ENCODE measurements at places on chromosomes 3 and 15.
A peak's percentile ranks its signal among the peaks of the same experiment; 100 is the strongest.

DNA sequence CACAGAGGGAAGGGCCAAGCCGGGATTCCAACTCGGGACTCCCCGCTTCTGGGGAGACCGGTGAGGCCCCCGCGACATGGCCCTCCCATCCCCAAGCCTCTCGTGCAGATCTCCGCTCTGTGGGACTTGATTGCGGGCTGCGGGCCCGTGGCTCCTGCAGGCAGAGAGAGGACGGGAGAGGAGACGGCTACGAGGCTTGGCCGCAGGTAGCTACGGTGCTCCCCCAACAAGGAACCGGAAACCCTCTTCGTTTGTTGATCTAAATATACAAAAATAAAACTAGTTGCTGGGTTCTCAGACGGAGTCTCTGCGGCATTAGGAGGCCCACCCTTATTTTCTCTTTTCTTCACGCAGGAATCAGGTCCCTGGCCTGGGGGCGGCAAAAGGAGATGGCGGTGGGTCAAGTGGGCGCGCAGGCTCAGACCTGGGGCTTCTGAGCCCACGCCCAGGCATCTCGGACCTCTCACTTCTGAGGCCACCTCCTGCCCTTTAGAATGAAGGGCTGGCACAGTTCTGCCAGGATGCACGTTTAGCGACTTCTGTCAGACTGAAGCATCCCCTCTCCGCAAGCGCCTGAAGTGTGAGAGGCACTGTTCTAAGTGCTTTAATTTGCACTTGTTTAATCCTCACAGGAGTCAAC is 10.9 kb downstream of the GNB5 start:
- peak; percentile 50 for DNase-seq

- no peak for DNase-seq
Measured at GRCh38 chr3:53040351-53040820, 5.5 kb downstream of the SFMBT1 start.

DNA sequence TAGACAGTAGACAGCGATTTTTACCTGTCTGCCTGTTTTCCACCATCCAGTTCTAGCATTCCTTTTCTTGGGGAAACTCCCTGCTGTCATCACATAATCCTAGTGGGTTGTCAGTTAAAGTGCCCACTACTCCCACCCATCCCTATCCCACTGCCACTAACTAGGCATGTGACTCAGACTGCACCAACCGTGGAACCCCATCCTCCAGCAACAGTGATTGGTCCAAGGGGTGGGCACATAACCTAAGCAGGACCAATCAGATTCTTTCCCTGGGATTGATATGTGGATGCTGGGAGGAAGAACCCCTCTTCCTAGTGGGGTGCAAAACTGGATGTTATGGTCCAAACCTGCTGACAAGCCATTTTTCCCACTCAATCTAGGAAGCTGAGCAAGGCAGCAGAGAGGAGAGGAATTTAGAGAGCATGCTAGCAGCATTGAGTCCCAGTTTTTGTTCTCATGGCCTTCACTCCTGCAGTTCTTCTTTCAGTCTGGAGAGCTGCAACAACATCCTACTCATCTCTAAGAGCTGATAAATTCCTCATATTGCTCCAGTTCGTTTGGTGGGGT is 3.9 kb upstream of the INSYN1 start:
- DNase-seq = no peak

DNA sequence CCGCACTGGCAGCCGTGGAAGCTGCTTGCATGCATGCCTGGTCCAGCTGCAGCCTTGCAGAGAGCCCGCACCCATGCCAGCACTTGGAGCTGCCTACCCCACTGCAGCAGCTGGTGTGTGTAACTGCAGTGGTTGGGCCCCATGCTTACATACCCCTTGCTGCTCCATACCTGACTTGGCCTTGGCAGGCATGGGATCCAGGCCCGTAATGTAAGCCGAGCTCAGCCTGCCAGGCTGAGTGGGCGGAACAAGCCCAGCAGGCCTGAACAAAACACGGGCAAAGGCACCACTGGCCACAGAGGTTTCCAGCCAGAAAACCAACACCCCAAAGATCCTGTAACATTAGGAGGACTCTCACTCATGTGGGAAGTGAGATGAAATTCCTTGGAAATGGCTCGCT is 48.3 kb downstream of the SLC6A20 start:
- DNase-seq = no peak

- DNase-seq = peak; percentile 27
Measured at GRCh38 chr3:141266797-141267555, 35.4 kb downstream of the PXYLP1 start.

- no peak for DNase-seq
Measured at GRCh38 chr15:77019521-77020331, 24.8 kb downstream of the PSTPIP1 start.

GRCh38 chr3:107235928-107236315 is 141.3 kb upstream of the CCDC54 start:
- peak; percentile 30 for DNase-seq

DNA sequence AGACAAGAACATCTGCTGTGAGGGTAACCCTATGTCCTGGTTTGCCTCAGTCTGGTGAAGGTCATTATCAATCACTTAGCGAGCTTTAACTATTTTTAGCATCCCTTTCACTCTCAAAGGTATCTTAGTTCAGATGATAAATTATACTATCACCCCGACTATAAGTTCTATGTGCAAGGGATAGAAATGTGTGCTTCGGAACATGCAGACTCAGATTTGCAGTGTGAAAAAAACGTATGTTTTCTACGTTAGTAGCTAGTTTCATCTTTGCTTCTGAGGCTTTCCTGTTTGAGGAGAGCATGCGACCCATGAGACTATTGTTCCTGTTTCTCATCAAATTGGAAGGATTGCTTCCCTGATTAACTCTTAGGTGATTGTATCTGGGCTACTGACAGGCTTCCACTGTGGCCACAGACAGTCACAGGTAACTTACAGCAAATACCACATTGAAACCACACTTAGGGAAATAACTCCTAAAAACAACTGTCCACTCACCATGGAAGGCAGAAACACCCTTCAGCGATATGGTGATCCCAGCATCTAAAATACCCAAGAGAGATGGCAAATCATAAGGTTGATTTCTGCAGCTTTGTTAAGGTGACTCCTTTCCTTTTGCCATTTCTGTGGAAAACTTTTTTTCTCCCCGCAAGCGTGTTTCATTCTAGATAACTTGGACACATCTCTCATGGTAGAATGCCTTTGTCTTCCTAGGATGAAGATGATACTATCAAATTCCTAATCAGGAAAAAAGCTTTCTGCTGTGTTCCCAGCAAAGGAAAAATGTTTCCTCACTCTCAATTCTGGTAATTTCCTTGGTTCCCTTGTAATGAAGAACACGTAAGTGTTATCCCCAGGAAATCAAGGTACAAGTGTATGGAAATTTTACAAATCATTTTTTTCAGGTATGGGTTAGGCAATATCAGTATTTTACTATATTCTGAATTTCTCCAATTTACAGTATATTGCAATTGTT is 5.2 kb downstream of the GCSAM start:
- DNase-seq = no peak

DNA sequence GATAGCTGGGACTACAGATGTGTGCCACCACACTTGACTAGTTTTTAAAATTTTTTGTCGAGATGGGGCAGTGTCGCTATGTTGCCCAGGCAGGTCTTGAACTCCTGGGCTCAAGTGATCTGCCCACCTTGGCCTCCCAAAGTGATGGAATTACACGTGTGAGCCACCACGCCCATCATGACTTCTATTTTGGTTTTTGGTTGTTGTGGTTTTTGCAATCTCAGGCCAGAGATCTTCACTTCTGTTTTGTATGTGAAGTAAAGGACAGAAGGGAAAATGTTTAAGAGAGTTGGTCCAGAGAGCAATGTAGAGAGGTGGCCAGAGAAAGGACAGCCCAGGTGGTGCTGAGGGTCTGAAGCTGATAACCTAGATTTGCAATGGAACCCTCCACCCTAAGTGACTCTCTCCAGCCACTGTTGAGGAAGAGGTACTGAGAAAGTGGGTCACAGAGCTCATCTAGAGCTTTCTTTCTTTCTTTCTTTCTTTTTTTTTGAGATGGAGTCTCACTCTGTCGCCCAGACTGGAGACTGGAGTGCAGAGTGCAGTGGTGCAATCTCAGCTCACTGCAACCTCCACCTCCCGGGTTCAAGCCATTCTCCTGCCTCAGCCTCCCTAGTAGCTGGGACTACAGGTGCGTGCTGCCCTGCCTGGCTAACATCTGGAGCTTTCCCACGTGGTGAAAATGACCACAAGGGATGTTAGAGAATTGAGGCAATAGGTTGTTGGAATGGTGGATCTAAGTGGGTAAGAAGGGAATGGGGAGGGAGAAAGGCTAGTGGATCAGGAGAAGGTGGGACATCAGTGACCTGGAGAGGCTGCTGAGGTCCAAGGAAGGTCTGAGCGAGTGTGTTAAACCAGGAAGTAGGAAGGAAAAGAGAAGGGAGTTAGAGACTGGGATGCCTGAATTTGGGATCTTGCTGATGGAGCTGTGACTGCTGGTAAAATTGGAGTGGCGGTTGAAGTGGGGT is 22.4 kb upstream of the SEMA4B start:
- DNase-seq = no peak

- DNase-seq = no peak
Measured at GRCh38 chr15:83108266-83109219, 1.1 kb downstream of the TM6SF1 start.

GRCh38 chr15:39094116-39094515 is 486.8 kb upstream of the THBS1 start:
- no peak for DNase-seq

GRCh38 chr15:35290301-35290721 is 205.2 kb upstream of the NANOGP8 start:
- no peak for DNase-seq

- no peak for DNase-seq
Measured at GRCh38 chr15:67882487-67883233, 42.8 kb upstream of the RNU6-1 start.

DNA sequence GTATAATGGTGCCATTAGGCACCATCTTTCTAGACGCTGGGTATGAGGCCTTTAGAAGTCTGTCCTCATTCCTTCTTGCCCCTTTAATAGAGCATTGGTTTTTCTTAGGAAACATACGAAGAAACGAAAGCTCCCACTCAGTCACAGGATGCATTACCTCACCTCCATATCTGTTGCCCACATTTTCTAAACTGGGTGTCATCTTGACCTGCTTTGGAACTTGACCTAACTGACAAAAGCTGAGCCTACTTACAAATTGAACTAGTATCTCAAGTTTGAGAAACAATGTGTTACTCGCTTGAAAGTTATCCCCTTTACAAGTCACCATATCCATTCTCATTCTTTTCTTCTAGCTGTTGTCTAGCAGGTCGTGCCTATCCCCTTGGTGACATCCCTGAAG is 102.7 kb downstream of the VPS8 start:
- DNase-seq = no peak

DNA sequence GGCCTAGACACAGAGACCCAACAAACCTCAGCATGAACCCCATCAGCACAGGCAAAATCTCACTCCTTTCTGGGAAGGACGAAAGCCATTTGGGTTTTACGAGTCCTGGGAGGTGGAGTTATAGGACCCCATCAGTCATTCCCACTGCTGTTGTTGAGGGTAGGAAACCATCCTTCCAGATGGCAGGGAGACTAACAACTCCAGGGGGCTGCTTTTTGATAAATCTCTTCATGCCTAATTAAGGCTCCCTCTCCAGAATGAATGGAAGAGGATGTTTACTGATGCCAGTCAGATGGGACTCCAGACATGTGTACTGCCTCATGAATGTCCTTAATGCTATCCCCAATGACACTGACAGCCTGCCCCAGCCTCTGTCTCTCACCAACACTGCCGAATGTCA is 75.3 kb downstream of the ST8SIA2 start:
- no peak for DNase-seq

DNA sequence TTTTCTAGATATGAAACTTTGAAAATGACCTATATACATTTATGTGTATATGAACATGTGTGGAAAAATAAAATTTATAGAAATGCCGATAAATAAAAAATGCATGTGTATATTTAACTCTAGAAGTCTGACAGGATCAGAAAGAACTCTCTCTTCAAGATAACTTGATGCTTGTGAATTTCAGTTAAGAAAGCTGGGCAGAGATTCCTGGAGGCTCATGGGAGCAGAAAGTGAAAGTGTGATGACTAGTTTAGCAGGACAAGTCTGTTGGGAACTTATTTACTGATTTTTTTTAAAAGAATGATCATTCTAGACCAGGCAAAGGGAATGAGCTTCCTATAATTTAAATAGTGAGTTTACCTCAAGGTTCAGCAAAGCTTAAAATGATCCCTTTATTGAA is 81.5 kb upstream of the KCNAB1 start:
- no peak for DNase-seq

DNA sequence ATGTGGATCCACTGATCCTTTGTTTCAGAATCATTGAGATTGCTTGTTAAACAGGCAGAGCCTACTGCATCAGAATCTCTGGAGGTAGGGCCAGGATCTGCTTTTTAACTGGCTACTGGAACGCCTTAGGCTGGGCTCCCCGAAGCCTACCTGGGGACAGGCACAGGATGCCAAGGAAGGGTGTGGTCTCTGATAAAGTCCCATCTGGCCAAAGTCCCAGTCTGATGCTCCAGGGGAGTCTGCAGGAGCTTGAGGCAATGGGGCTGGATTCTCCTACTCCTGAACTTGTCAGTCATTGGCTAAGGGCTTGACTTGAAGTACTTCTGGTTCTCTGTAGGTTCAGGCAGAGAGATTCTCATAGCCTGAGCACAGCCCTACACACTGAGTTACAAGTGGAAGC is 22.4 kb upstream of the CCK start:
- DNase-seq = no peak

DNA sequence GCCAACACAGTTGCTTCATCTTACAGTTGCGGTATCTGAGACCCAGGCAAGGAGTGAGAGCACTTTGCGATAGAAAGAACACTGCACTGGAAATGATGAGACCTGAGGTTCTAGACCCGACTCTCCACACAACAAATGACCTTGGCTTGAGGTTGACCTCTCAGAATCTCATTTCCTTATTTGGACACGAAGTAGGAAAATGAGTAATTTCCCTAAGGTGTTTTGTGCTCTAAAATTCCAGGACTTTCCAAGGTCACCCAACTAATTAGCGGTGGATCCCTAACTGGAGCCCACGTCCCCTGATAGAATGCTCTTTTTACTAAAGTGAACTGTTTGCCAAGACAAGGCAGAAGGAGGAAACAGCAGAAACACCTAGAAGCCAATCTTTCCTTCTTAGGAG is 26.7 kb upstream of the FBN1 start:
- no peak for DNase-seq

DNA sequence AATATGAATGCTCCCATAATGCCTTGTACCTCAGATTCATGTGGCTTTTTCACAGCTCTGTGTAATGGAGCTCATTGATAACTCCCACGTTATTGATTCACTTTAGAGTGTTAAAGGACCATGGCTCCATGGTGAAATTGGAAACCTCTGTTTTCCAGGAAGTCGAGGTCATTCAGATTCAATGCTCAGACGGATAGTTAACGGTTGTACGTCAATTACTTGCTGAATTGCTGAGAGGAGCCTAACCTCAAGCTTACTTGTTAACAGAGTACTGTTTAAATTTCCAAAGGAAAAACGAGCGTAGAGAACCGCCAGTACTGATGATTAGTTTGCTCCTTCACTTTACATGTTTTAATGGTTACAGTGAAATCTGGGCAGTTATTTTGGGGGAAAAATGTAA is 11.1 kb downstream of the ABHD17C start:
- DNase-seq = no peak

Data from activated CD4-positive, alpha-beta T cell treated with anti-CD3 and anti-CD28 coated beads, Interleukin-2, amount 50 U/mL, for 1 hour (primary cell).